ENCODE measurements at places on chromosomes 2 and 18.

- no peak for DNase-seq
Measured at GRCh38 chr2:16219292-16219975, 279.1 kb downstream of the MYCN start.

- DNase-seq, result no peak
Measured at GRCh38 chr2:144426355-144426754, 93.6 kb downstream of the ZEB2 start.

GRCh38 chr2:11758647-11759046, 12.2 kb downstream of the LPIN1 start:
- no peak for DNase-seq

- DNase-seq, result no peak
Measured at GRCh38 chr2:241545523-241546473, 12.7 kb upstream of the BOK start.

GRCh38 chr2:32904751-32905150, 42.0 kb upstream of the LTBP1 start:
- no peak for DNase-seq

DNA sequence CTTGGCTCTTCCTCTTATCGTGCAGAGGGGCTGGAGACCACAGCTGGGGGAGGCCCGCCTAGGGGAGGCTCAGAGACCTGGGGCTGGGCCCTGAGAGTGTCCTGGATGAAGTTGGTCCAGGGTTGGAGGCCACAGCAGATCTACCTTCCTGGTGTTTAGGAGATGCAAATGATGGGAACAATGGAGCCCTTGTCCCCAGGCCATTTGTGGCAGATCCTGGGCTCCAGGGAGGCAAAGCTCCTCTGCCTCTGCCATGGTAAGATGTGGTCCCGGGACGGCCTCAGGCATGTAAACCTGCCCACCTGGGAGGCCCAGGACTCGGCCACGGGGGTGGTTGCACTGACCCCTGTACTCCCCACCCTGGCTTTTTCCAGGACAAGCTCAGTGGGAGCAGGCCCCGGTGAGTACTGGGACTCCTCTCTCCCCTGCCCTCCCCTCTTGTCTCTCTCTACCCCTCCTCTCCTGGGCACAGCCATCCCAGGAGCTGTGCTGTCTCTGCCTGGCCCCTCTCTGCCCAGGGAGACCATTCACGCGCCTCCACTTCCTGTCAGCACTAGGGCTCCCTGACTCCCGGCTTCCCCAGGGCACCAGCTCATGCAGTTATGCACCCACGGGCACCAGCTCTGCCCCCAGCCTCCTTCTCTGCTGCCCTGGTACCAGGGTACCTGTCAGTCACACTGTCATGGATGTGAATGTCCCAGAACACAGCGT, 10.9 kb downstream of the SH2D6 start:
- no peak for DNase-seq
